ENCODE measurements at places on chromosomes 4 and X.

DNA sequence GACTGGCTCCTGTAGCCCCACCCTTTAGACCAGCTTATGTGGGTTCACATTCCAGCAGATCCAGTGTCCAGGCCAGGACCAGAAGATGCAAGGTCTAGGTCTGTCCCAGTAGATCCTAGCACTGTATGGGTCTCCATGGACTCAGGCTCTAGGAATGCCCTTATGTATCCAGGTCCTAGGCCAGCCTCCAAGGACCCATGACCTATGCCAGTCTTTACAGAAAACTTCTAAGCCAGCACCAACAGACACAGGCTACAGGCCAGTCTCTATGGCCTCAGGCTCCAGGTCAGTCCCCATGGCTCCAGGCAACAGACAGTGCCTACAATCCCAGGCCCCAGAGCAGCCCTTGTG lies 45.2 kb upstream of the MAGED4 start:
- DNase-seq, result no peak

DNA sequence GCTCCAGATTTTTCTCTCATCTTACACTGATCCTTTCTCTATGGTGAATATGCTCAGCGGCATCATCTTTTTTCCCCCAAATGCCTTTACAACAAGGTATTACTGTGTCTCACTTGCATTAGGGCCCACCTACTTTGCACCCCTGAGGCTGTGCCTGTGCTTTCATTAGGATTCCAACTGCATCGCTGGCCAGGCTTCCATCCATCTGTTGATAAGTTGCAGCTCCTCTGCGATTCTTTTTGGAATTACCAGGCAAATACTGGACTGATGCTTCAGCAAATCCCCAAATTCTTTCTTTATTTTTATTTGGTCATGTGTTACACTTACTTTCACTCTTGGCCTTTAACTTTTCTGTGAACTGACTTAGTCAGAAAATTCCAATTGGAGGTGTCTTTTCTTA lies 77.3 kb downstream of the AFF2 start:
- DNase-seq, result no peak

- no peak for DNase-seq
Observed at GRCh38 chr4:187354740-187355139, 631.1 kb upstream of the FAT1 start.

- DNase-seq, result no peak
Observed at GRCh38 chr4:38177641-38178391, 217.6 kb downstream of the PTTG2 start.

GRCh38 chr4:144181391-144181790 lies 40.9 kb upstream of the GYPA start:
- DNase-seq, result no peak

GRCh38 chrX:9342561-9343051 lies 122.3 kb upstream of the TBL1X start:
- DNase-seq, result peak; percentile 23

GRCh38 chr4:151600432-151600831 lies 160.4 kb downstream of the GATB start:
- DNase-seq, result no peak

- DNase-seq, result no peak
Observed at GRCh38 chr4:127309369-127310102, 323.2 kb upstream of the INTU start.

Measured in stimulated activated CD4-positive, alpha-beta T cell treated with anti-CD3 and anti-CD28 coated beads, Interleukin-1b, Interleukin-23, amount 100 ng/mL, for 4 hours (primary cell).